NCI-H1048 (cell line): ENCODE measurements at places on chromosomes 6 and 20.

DNA sequence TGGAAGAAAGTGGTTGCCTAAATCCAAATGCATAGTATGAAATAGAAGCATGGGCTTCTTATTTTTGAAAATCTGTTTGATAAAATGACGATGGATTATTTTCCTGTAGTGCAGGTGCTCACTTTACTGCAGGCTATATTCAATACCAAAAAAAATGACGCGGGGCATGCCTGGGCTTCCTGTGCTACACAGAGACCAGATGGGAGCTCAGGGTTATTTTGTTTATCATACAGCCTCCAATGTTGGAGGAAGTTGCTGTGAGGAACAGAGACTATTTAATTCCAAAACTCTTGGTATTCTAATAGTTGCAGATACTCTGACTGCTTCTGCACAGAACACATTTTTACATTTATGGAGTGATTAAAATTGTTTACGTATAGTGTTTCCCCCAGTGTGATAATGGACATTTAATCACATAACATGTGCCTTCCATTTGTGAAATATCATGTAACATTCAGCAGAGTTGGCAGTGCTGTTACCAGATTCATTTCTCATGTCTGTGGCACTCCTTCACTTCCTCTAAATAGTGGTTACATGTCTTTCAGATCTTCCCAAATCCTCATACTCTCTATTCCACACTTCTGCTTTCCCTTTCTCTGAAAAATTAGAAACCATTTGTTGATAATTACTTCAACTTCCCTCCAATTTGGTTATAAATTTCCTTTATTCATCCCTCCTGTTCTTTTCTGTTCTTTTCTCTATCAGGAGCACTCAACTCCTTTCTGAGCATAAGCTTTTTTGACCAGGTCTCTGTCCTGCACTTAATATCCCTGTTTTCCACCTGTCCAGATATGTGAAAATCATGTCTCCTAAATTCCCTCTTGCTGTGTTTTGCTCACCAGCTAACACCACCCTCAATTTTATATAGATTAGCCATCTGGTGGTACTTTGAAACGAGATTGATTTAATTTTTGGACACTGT is 121.6 kb downstream of the ADGRB3 start:
- no peak for DNase-seq

- no peak for DNase-seq
These were observed 209.4 kb downstream of the CDH4 start for GRCh38 chr20:61461461-61461860.

DNA sequence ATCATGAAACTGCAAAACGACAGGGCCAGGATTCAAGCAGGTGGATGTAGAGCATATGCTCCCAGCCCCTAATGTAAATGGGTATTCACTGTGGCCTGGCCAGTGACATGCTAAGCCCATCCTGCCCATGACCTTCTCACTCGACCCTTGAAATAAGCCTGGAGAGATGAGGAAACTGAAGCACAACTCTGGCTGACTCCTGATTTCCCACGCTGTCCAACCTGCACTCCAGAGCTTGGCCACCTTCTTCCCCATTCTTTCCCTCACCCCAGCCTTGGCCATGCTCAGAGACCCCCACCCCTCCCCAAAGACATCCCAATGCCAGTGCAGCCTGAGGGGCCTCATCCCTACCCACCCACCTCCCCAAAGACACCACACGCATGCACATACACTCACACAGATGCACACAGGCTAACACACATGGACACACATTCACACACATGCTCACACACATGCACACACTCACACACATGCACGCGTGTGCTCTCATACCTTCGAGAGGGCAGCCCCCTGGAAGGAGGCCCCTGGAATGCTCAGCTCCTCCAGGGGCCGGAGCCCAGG is 12.4 kb downstream of the TFEB start:
- no peak for DNase-seq

- no peak for DNase-seq
These were observed 35.1 kb upstream of the PCMTD2 start for GRCh38 chr20:64220420-64220819.

DNA sequence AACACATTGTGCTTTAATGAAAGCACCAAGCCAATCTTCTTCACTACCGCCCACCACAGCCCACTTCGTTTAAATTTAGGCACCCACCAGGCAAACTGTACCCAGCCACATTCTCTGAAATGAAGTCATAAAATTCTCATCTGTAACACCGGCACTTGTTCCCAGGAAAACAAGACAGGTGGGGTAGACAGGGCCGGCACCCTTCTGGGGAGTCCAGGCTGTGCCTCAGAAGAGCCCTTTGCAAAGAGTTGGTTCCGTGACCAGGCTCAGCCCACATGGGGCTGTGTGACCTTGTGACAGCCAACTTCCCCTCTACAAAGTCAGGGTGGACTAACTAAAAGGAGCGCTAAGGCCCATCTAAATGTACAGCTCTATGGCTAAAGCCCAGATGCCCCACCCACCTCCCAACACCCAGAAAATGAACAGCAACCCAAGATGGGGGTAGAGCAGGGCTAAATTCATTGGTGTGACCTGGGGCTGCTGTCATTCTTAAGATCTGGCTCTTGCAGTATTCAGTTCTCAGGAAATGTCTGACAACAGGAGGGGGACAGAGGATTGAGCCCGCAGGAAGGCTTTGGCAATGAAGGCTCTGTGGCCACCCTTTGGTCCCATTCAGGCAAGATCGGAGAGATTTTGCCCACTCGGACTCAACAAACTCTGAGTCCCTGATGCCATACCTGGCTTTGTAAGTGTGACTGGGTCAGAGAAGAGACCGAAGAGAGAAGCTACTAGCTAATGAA is 56.7 kb downstream of the TRERF1 start:
- DNase-seq = no peak

DNA sequence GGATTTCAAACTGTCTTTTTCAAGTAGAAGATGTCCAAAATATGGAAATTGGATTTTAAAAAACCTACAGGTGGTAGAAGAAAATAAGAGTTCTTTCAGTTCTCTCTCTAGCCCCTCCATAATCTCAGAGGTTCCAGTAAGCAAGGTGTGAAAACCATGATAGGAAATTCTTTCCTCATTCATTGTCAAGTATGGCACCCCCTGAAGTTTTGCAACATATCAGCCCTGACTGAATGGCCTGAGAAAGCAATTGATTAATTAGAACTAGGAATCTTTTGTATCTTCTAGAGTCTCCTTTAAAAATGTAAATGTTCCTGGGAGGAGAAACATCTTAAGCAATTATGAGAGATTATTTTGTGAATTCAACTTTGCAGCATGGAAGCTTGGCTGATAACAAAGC is 198.7 kb upstream of the STXBP5 start:
- no peak for DNase-seq

DNA sequence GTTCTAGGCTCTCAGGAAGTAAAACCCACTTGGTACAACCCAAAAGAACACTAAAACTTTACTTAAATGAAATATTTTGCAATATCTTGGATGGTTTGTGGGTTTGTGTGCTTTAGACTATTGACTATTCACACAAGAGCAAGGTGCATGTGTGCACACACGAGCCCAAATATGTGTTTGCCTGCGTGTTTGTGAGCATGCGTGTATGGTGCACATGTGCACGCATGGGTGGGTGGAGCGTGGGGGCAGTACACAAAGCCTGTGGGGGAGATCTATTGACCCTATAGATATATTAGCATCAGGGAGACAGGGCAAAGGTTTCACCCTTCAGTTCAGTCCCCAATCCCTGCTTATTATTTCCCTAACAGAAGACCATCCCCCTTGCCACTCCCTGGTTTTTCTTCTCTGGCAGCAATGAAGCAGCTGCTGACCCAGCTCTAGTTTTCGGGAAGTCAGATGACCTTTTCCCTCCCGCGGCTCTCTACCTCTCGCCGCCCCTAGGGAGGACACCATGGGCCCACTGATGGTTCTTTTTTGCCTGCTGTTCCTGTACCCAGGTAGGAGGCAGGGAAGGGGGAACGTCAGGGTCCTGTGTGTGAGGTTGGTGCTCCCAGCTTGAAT is at the start of gene C2:
TSS of gene C2 (plus strand) at position 476 of the 621 bp plus-strand sequence. CDS start at position 512, 36 bp downstream.
- DNase-seq = no peak

- DNase-seq = no peak
These were observed 31.8 kb upstream of the RALGAPA2 start for GRCh38 chr20:20744170-20744725.

DNA sequence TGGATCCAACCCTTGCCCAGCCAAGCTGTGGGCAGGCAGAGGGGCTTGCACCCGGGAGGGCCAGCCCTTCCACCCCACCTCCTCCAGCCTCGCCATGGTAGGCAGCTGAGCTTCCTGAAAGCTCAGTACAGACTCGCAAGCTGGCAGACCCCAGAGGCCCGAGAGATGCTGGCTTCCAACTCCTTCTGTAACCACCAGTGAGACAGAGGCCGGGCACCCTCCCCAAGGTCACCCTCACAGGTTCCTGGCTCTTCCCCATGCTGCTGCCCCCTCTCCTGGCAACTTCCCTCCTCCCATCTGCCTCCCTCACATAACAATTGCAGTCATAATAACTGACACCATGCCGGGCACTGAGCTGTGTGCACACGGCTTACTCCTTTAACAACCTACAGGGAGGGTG is 26.2 kb upstream of the NOL4L start:
- DNase-seq = no peak

DNA sequence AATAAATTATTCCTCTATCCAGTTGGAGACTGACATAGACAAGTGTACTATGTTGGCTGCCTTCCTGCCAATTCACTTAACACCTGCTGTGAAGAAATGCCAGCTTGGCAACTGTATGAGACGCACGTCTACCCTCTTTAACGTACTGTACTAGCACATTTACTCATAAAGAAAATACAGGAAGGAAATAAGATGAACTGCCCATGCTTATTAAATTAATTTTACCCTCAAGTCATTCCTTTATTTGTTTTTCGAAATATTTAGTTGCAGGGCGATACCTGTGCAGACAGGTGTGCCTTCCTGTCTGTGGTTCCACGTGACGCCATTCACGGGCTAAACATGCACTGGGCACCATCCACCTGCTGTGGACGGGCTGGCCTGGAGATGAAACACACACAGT is 52.0 kb downstream of the PSMG4 start:
- no peak for DNase-seq

DNA sequence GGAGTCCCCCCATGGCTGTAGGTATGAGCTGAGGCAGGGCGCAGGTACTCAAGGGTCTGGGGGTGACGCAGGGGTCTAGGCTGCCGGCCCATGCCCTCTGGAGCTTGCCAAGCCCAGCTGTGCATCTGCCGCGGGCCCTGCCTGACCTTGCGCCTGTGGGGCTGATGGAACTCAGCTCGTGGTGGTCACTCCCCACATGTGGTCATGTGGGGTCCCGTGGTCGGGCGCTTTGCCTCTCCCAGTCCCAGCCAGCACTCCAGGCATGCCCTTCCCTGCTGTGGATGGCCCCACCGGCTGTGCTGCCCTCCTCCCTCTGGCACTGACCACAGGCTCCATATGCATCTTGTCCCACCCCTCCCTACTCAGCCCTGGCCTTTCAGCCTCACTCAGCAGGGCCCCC is 57.3 kb downstream of the RPP40 start:
- DNase-seq = no peak

GRCh38 chr20:47196091-47197081 is 160.1 kb downstream of the ZMYND8 start:
- DNase-seq = peak; percentile 32

GRCh38 chr20:11178946-11179654 is 505.3 kb upstream of the JAG1 start:
- no peak for DNase-seq
